Natural killer cell treated with Interleukin-12 subunit alpha and Interleukin-12 subunit beta and Interleukin-15 and Interleukin-18, amount 100 ng/mL, for 72 hours (primary cell): ENCODE measurements at places on chromosomes 6 and 20. TPM values are rescaled to one million over a fixed set of nuclear protein-coding genes. Genes with fewer than 3 reads are reported as not detected.

The HS3ST5 gene
- total RNA-seq, result not detected

The BPIFB2 gene
- total RNA-seq, result not detected

The FOXC1 gene
- 0.36 TPM for total RNA-seq

The RAB44 gene
- 4.1 TPM for total RNA-seq

The ZNF334 gene
- 0.78 TPM for total RNA-seq

The FAM217A gene
- total RNA-seq, result not detected

The BEND6 gene
- total RNA-seq, result not detected

The MICB gene
- total RNA-seq, result 37.4 TPM

The GPR63 gene
- 0.14 TPM for total RNA-seq

DNA sequence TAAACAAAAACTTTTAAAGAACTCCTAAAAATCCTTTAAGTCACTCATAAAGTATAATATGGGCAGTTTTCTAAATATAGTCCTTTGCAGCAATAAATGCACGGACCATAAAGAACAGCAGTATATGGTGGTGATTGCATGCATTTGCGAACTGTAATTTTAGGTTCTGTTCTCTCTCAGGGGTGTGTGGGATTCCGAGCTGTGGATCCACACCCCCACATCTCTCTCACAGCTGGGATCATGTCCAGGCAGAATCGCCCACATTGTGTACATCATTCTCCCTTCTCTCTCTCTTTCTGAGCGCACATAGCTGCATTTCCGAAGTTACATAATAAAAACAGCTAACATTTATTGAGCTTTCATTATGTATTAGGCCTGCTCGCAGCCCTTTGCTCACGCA is 28.6 kb downstream of the SLC52A3 start:
- DNase-seq, result no peak

- no peak for DNase-seq
Measured at GRCh38 chr6:156776470-156776839, 723 bp upstream of the ARID1B start.

DNA sequence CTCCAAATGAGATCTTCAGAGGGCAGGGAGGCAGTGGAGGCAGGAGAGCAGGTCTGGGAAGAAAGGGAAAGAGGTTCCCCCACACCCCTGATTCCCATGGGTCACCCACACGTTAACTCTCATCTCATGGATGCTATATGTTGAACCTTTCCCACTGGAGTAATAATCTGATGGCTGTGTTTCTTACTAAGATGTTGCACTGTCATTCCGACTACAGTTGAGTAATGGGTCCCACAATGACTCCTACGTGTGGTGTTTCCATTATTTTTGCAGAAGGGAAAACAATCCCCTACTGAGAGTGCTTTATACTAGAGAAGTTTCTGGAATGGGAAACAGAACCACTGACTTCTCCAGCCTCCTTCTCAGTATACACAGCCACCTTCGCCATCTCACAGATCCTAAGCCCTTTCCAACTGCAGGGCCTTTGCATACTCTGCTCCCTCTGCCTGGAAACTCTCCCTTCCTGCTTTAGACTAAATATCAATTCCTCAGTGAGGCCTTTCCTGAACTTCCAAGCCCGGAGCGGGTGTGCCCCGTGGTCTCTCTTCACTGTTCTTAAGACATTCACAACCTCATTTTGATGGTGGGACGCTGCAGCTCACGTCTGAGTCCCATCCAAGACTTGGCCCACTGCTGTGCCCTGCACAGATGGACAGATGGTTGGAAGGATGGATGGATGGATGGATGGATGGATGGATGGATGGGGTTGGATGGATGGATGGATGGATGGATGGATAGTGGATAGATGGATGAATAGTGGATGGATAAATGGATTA is 238.6 kb upstream of the PMEPA1 start:
- DNase-seq, result no peak

- peak; percentile 47 for DNase-seq
Measured at GRCh38 chr20:44621939-44622338, 29.6 kb downstream of the ADA start.

- DNase-seq, result no peak
Measured at GRCh38 chr20:34663213-34663943, 13.5 kb downstream of the PIGU start.

GRCh38 chr6:12371641-12372146 is 81.5 kb downstream of the EDN1 start:
- DNase-seq, result no peak

GRCh38 chr20:9081423-9081966 is 12.6 kb downstream of the PLCB4 start:
- no peak for DNase-seq

GRCh38 chr6:157150076-157150475 is 173.2 kb downstream of the TMEM242 start:
- DNase-seq, result no peak

- no peak for DNase-seq
Measured at GRCh38 chr20:62374331-62375152, 7.4 kb upstream of the LAMA5 start.

DNA sequence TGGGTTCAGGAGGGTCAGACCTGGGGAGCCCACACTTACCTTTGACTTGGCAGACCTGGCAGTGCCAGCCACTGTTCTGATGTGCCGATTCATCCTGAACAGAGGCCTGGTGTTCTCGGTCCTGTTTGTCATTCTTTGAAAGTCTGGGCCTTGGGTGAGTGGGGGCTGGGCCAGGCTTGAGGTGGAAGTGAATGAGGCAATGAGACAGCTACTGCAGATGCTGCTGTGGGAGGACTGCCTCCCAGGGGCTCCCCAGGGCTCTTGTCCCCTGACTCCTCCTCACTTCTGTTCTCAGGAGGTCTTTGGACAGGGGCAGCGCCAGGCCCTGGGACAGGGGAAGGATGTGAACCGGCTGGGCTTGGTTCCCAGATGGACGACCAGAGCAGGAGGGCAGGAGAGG is 5.6 kb upstream of the TREML4 start:
- no peak for DNase-seq

GRCh38 chr6:111484633-111484930 is 1.6 kb upstream of the REV3L start:
- DNase-seq, result no peak

DNA sequence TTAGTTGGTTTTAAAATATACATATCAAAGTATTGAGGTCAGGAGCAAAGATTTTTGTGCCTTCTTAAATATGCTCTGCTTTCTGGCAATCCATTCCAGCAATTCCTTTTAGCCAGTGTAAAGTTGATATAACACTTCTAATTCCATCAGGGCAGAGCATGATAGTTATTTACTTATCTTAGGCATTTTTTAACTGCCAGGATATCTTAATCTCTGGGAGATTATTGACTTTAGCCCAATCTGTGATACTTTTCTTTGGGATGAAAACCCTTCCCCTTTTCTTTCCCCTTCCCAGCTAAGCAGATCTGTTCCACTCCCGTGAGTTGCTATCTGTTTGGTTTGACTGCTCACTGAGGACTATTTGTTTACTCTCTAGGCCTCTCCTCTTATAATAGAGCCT is 168.7 kb upstream of the RSPO3 start:
- no peak for DNase-seq

- no peak for DNase-seq
Measured at GRCh38 chr6:41451515-41452163, 94.5 kb upstream of the FOXP4 start.

GRCh38 chr6:27136077-27136644 is 111.3 kb upstream of the PRSS16 start:
- no peak for DNase-seq

- no peak for DNase-seq
Measured at GRCh38 chr6:49257549-49257948, 205.5 kb downstream of the MMUT start.

GRCh38 chr6:16836144-16836981 is 75.1 kb upstream of the ATXN1 start:
- DNase-seq, result no peak

DNA sequence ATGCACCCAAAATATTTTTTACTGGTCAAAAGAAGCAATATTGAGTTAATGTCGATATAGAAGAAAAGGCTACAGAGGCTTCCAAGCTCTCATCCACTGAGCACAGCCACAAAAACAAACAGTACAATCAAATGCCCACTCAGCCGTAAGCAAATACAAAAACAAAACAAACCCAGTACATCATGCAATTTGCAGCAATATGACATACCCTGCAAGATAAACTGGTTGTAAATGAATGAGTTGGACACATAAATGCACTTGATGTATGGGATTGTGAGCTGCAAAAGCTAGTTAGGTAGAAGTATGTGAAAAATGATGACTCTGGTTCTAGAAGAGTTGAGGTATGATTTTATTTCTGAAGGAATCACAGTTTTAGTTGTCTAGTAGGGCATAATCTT is 83.9 kb downstream of the SESN1 start:
- no peak for DNase-seq

DNA sequence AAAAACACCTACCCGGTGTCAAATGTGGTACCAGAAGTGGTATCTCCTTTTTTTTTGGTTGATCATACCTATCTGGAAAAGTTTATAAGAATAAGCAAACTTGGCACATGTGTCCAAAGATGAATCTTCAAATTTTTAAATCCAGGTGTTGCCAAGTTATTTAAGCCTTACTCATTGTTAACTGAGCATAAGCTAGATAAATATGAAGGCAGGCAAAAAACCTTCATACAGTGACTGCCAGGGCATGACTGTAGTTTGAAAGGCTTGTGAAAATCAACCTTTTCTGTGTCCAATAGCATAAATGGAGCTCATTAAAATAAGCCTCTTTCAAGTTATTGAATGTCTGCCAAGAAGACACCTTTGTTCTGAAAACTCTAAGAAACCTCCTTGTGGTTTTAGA is 699.2 kb downstream of the DOK5 start:
- DNase-seq, result no peak
